Muscle of arm (tissue), 14 donors: ENCODE measurements at places on chromosomes 3 and 15. TPM values are rescaled to one million over a fixed set of nuclear protein-coding genes. Genes with fewer than 3 reads are reported as not detected.
A peak's percentile ranks its signal among the peaks of the same experiment; 100 is the strongest.

NUP210 gene
- not detected for polyA plus RNA-seq

CELF6 gene
- polyA plus RNA-seq: 2.3 TPM

DNA sequence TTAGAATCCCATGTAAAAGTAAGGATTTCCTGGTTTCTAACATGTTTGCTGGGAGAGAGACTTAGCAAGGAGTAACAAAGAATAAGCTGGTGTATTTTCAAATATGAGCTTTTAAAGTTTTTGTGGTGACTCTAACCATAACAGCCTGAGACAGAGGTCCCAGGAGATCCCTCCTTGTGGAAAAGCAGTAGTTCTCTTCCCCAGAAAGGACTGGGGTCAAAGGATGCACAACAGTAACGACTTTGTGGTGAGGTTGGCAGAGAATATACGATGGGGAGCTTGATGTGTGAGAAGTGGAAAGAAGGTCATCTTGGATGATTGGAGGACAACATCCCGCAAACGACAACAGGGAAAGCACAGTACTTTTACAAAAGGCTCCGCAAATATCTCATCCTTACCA is 38.2 kb downstream of the ABHD5 start:
- DNase-seq: no peak

DNA sequence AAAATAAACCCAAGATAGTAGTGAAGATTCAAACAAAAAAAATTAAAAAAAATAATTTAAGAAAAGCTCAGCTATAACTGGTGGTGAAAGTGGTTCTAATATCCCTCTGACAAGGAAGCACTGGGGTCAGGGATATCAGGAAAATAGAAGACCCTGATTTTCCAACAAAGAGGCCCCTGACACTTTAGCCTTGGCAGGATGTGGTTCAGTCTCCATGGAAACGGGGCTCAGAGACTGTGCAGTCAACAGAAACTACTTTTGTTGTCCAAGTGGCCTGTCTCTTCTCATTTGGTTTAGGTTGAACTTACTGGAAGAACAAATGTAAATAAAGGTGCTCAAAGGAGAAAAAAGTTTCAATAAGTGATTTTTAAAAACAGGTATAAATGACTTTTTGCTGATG is 27.2 kb downstream of the INTS14 start:
- peak; percentile 8 for DNase-seq

DNA sequence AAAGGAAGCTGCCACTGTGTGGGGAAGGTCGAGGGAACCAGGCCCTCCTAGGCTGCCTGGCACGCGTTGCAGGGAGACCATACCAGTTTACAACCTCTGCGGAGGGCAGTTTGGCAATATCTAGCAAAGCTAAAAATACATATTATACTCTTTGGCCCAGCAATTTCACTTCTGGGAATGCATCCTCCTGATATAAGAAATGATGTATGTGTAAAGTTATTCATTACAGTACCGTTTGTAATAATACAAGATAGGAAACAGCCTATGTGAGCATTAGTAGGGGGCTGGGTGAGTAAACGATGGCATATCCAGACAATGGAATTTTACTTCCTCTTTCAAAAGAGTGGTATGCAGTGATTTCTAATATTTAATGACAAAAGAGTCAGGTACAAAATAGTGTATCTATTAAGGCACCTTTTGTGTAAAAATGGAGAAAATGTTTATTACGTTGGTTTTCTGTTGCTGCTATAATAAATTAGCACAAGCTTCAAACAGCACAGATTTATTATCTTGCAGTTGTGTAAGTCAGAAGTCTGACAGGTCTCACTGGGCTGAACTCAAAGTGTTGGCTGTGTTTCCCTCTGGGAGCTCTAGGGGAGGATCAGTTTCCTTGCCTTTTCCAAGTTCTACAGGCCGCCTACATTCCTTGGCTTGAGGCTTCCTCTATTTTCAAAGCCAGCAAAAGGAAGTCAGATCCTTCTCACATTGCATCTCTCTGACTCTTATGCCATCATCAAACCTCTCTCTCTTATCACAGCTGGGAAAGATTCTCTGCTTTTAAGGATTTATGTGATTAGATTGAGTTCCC is 9.0 kb downstream of the APOD start:
- DNase-seq: no peak

- no peak for DNase-seq
Observed at GRCh38 chr3:171230865-171231264, 204.3 kb upstream of the SLC2A2 start.

- DNase-seq: no peak
Observed at GRCh38 chr3:142857056-142857455, 31.8 kb downstream of the PCOLCE2 start.
